ENCODE measurements at places on chromosomes 4 and X.
A peak's percentile ranks its signal among the peaks of the same experiment; 100 is the strongest.

DNA sequence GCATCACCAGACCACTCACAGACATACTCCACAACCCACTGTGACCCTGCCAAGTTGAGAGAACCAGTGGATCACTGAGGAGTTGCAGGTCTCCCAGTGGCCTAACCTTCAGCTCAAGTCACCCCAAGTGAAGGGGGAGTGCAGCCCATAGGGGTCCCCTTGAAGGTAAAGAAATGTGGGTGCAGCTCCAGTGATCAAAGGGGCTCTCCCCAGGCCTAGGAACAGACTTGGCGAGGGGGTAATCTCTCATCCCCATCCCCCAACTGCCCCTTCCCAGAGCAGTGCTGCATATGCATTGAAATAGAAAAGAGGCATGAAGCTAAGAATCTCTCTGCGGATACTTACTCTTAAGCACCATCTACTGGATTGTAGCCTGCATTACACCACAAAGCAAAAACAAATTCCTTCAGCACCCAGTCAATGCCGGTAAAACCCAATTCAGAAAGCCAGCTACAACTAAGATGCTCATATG is 27.0 kb downstream of the MAGEE1 start:
- H3K27ac ChIP-seq, result no peak overlapping the region
- no peaks in the 10 kb centered on the region for H3K27me3 ChIP-seq
- H3K4me3 ChIP-seq, result no peak overlapping the region
- H3K36me3 ChIP-seq, result no peaks in the 10 kb centered on the region
- DNase-seq, result peak; percentile 0
- H3K4me1 ChIP-seq, result no peaks in the 10 kb centered on the region

DNA sequence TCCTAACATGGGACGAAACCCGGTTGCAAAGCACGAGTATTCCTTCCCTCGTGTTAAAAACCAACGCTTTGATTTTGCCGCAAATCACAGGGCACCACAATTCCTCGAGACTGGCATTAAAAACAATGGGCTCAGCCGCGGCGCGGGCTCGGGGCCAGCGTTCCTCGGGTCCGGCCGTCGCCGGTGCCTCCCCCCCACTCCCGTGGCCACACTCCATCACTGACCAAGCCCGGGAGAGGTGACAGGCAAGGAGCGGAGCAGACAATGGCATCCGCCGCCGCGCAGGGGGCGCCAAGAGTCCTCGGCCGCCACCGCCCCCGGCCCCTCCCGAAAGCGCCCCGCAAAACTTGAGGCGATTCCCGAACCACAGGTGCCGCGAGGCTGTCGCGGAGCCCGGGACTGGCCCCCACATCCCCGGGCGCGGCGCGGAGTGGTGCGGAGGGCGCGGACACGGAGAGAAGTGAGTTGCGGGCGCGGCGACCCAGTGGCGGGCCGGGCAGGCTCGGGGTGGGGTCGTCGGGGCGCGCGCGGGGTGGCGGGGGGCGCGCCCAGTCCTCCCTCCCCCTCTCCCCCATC is 445 bp downstream of the AP1S2 start:
- peak overlapping the region; percentile 69 for H3K4me3 ChIP-seq
- peak; percentile 6 for DNase-seq
- H3K4me1 ChIP-seq, result peaks cover 10% of the 10 kb centered on the region
- H3K36me3 ChIP-seq, result peaks cover 2% of the 10 kb centered on the region

DNA sequence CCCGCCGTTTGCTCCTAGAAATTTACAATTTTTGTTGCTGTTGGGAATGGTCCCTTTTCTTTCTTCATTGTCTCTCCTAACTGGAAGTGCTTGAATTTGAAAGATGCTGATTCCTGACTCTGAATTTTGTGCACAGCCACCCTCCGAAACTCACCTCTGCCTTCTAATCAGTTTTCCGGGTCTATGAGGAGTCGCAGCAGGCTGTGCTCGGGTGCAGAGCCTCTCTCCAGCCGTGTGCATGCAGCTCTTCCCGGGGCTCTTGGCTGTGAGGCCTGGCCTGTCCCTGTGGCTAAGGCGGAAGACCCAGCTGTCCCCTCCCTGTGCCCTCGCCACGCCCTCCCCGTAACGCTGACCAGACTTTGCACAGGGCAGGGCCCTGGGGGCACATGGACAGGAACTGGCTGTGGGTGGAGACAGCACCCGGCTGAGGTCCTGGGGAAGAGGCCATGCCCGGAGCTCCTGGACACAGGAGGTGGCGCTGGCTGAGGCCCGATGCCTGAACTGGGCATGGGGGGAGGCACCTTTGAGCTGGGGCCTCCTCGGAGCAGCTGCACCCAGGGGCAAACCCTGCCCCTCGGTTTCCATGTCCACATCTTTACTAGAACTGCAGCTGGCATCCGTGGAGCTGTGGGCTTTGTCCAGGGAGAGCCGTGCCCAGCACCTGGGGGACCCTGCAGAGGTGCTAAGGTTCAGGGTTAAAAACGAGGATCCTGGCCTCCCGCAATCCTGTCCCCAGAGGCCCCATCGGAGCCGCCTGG is 32.6 kb upstream of the SPON2 start:
- H3K36me3 ChIP-seq, result peaks cover 2% of the 10 kb centered on the region
- no peaks in the 10 kb centered on the region for H3K27me3 ChIP-seq
- DNase-seq, result no peak
- no peak overlapping the region for H3K4me3 ChIP-seq
- H3K27ac ChIP-seq, result peak overlapping the region; percentile 92

DNA sequence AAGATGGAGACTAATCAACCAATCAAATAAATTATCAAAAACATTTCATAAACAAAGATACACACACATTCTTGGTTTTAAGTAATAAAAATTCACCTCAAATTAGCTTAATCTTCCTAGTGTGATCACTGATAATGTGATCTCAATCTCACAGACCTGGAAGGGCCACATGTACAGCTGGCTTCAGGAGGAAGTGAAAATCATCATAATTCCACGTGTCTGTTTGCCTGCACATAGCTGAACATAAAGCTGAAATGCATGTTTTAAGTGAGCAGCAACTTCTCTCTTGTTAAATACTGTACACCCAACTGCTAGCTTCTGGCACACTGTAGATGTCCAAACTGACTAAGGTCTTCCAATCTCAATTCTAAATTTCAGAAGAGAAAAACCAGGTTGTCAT is 53.8 kb downstream of the ARHGAP6 start:
- DNase-seq, result no peak
- H3K4me3 ChIP-seq, result no peak overlapping the region
- no peaks in the 10 kb centered on the region for H3K27me3 ChIP-seq
- H3K27ac ChIP-seq, result no peak overlapping the region
- no peaks in the 10 kb centered on the region for H3K4me1 ChIP-seq
- no peaks in the 10 kb centered on the region for H3K36me3 ChIP-seq

- no peak for DNase-seq
- no peak overlapping the region for H3K4me3 ChIP-seq
- H3K36me3 ChIP-seq, result no peaks in the 10 kb centered on the region
- H3K4me1 ChIP-seq, result peaks cover 25% of the 10 kb centered on the region
- H3K27me3 ChIP-seq, result peaks cover 25% of the 10 kb centered on the region
Observed at GRCh38 chr4:1542516-1543320, 136.5 kb upstream of the NKX1-1 start.

DNA sequence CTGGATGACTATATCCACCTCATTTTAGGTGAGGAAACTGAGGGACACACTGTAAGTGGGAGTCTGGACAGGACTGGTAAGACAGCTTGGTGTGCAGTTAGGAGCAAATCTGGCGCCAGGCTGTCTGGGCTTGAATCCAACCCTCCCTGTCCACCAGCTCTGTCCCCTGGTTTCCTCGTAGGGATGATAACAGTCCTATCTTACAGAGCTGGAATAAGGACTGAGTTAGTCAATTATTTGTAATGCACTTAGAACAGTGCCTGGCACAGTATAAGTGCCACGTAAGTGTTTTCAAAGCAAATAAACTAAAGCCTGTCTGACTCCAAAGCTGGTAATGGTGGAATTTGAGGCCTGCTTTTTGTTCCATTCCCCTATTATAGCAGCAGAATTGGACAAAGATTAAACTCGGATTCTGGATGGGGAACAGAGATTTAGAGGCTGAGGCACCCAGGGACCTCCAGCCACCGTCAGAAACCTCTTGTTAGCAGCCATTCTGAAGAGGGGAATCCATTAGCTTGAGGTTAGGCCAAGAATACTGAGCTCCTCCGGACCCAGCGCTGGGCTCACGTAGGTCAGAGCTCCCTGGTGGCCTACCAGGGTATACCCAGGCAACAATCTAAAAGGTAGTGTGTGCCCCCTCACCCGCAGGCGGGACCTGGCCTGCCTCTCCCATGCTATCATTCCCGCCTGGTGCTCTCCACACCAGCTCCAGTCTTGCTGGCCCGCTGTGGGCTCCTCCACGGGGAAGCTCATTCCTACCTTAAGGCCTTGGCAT is 102.1 kb downstream of the UCHL1 start:
- H3K4me1 ChIP-seq, result no peaks in the 10 kb centered on the region
- H3K27me3 ChIP-seq, result peaks cover 31% of the 10 kb centered on the region
- no peak overlapping the region for H3K4me3 ChIP-seq
- H3K36me3 ChIP-seq, result no peaks in the 10 kb centered on the region

DNA sequence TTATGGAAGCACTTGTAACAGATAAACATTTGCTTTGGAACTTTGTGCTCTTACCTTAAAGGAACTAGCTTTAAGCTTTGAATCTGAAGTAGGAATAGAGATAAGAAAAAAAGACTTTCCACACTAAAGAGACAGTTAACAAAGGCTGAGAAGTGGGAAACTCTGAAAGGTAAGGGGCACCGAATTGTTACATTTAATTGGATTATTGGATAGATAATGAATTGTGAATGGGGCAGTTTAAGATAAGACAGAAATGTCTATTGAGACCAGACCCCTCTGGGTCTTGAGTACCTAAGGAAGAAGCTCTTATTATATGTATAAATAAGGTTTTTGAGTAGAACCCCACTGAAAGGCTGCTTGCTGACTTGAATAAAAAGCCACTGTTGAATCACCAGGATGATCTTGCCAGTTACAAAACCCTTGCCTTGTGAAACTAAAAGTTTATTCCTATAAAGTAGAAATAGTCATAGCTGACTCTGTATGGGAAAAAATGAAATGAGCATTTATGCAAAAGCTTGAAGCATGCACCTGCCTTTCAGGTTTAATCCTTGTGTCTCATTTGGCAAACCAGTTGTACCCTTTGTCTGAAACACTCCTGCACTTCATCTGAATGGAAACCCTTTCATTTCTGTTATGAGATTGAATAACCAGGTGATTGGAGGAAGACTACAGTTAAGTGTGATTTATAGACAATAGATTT is 423.2 kb downstream of the RPA4 start:
- no peaks in the 10 kb centered on the region for H3K4me1 ChIP-seq
- no peaks in the 10 kb centered on the region for H3K27me3 ChIP-seq
- no peaks in the 10 kb centered on the region for H3K36me3 ChIP-seq

DNA sequence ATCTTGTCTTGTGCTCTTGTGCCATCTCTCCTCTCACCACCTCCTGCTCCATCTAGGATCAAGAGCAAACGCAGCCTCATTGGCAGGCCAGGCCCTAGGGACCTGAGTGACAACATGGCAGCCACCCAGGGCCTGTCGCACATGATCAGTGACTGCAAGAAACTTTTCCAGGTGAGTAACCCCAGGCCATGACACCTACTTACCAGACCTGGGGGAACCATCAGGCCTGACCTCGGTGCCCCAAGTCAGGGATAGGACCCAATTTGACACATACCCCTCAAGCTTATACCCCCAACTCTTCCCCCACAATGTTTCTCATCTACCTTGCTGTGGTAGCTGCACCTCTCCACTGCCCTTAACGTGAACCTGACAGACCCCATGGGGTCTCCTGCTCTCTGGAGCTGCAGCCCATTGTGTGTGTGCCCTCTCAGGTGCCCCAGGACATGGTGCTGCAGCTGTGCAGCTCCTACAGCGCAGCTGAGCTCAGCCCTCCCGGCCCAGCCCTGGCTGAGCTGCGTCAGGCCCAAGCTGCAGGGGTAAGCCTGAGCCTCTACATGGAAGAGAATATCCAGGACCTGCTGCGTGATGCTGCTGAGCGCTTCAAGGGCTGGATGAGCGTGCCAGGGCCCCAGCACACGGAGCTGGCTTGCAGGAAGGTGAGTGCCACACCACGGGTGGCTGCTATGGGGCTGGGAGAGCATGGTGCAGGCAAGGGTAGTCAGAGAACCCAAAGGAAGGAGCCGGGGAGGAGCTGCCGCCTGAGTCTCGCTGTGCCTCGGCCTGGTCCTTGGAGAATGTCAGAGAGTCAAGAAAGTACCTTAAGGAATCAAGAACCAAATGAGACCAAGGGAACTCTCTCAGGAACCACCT is 74.8 kb downstream of the STARD8 start:
- H3K4me1 ChIP-seq, result no peaks in the 10 kb centered on the region
- no peak overlapping the region for H3K4me3 ChIP-seq
- no peak overlapping the region for H3K27ac ChIP-seq
- H3K36me3 ChIP-seq, result no peaks in the 10 kb centered on the region

DNA sequence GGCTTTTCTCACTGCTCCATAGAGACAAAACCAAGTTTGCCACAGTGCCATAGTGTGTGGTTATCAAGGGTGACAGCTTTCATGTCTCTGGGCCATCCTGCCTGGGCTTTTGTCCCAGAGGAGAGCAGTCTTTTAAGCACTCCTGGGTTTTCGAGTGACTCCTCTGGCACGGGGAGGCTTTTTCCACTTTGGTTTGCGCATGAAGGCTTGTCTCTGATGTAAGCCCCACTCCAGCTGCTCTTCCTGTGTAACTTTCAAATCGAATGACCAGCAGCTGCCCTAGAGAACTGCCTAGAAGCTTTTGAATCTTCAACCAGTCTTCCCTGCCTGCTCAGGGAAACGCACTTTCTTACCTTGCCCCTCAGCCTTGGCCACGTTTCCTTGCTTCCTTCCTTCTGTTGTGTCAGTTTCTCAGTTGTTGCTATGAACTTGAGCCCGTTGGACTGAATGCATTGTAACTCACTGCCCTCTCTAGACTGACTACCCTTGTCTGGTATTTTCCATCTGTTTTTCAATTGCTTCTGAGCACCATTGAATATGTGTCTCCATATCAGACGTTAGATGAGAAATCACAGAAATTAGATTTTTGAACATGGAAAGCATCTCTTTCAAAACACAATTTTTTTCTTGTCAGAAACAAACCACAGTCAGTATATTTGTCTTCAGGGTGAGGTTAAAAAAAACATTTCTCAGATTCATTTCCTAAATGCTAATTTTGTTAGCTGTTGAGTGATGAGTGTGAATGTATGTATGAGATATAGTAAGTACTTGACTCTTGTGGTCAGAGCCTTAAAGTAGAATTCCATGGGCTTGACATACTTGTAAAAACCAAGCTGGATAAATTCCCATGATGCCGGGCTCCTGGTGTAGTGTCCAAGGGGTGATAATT is 45.3 kb downstream of the SLC9A6 start:
- H3K27me3 ChIP-seq, result no peaks in the 10 kb centered on the region
- no peaks in the 10 kb centered on the region for H3K4me1 ChIP-seq
- H3K36me3 ChIP-seq, result no peaks in the 10 kb centered on the region
- H3K4me3 ChIP-seq, result no peak overlapping the region

Measured in T-cell (primary cell).